Mesenchymal stem cell (in vitro differentiated cells and primary cell): ENCODE measurements at places on chromosomes 5 and 9.
A peak's percentile ranks its signal among the peaks of the same experiment; 100 is the strongest.

- peaks cover 17% of the 10 kb centered on the region for H3K27me3 ChIP-seq
- no peak overlapping the region for H3K27ac ChIP-seq
- H3K4me3 ChIP-seq: no peak overlapping the region
- no peaks in the 10 kb centered on the region for H3K4me1 ChIP-seq
- no peak for DNase-seq
- no peaks in the 10 kb centered on the region for H3K36me3 ChIP-seq
These were observed 157.9 kb downstream of the ZDHHC21 start for GRCh38 chr9:14535161-14535955.

DNA sequence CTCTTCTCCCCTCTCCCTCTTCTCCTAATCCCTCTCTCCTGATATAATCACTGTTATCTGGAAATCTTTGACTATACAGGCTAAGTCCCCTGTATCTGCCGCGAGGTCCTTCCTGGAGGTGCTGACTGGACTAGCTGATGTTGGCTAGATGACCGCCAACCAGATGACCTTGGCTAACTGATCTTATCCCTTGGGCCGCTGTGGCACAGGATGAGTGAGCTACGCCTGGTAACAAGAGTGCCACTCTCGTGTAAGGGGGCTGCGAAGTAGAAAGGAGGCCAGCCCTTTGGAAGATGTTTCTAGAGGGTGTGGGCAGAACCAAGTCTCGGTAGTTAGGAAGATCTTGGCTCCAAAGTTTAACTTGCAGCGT, 345 bp upstream of the PRRC1 start:
- H3K4me3 ChIP-seq: peak overlapping the region; percentile 80
- no peaks in the 10 kb centered on the region for H3K27me3 ChIP-seq
- H3K36me3 ChIP-seq: peaks cover 3% of the 10 kb centered on the region
- no peak for DNase-seq

DNA sequence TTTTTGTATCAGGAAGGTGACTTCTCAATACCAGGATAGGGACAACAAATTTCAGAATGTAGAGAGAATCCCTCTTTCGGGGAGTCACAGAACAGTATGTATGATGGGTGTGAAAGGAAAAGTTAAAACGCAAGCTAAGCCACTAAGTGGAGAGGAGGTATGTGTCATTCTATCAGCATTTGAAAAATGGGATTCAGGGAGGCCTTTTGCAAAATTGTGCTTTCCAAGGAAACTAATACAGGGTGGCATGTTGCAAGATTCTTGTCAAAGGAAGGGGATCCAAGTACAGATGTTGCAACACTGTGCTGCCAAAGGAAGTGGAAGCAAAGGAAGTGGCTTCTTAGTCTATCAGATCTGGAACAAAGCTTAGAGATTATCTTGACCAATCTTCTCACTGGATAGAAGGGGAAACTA, 12.6 kb upstream of the TNIP1 start:
- peak; percentile 99 for DNase-seq
- peaks cover 12% of the 10 kb centered on the region for H3K36me3 ChIP-seq
- peaks cover 30% of the 10 kb centered on the region for H3K4me1 ChIP-seq
- H3K27ac ChIP-seq: peak overlapping the region; percentile 90

GRCh38 chr5:103463261-103463660, 99.3 kb downstream of the NUDT12 start:
- no peak for DNase-seq
- H3K4me1 ChIP-seq: peaks cover 2% of the 10 kb centered on the region
- no peak overlapping the region for H3K27ac ChIP-seq
- H3K4me3 ChIP-seq: no peak overlapping the region
- no peaks in the 10 kb centered on the region for H3K27me3 ChIP-seq

DNA sequence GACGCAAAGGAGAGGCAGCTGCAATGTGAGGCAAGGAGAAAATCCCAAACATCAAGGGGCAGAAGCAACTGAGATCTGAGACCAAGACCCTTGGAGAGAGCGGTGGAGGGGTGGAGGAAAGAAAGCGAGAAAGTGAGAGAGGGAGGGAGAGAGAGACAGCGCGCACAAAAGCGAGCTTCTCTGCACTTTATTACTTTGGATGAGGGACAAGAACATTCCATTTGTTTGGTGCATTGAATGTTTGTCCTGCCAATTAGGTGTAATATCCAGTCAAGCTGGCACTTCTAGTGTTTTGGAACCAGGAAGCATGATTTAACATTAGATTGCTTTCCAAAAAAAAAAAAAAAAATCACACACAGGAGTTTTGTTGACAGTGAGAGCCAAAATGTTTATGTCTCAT, 1.4 kb downstream of the CAST start:
- peaks cover 2% of the 10 kb centered on the region for H3K36me3 ChIP-seq
- peak overlapping the region; percentile 50 for H3K27ac ChIP-seq
- H3K4me1 ChIP-seq: peaks cover 5% of the 10 kb centered on the region
- H3K4me3 ChIP-seq: peak overlapping the region; percentile 97
